ENCODE measurements at places on chromosomes 7 and 10.

DNA sequence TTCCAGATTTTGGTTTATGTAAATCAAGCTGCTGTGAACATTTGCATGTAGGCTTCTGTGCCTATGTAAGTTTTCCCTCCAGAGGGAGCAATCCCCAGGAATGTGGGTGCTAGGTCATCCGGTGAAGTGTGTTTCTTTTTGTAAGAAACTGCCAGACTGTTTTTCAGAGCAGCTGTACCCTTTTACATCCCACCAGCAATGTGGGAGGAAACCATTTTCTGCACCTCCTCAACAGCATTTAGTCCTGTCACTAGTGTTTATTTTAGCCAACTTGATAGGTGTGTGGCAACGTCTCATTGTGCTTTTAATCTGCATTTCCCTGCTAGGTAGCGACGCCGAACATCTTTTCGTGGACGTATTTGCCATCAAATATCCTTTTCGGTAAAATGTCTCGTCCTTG, 395.7 kb upstream of the FOXK1 start:
- no peak for DNase-seq

GRCh38 chr10:110903280-110904278, 15.4 kb downstream of the BBIP1 start:
- no peak for DNase-seq

- DNase-seq, result no peak
Measured at GRCh38 chr7:8500286-8500685, 66.9 kb downstream of the NXPH1 start.

- no peak for DNase-seq
Measured at GRCh38 chr7:2939193-2939885, 95.2 kb upstream of the GNA12 start.

DNA sequence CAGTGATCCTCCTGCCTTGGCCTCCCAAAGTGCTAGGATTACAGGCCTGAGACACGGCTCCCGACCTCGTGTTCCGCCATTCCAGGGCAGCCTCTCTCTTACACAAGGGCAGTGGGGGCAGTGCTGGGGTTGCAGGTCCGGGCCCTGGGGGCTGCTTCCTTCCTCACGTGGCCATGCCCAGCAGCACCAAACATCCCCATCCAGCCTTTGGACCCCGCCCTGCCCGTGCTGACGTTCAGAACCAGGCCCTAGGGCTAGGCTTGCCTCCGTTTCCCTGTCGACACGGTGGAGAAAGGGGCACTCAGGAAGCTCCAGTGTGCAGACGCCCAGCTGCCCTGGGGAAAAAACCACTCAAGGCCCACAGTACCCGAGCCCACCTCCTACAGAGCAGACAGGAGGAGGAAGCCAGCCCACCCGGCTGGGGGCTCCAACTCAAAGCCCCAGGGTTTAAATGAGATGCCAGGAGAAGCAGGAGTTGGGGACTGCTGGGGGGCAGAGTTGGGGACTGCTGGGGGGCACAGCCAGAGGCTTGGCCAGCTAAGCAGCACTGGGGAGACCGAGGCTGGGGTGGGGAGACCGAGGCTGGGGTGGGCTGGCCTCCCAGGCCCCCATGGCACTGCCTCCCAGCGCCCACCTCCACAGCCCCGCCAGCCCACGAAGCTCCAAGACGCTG, 35.9 kb downstream of the ADAP1 start:
- no peak for DNase-seq

All from HL-60 (cell line).